Kidney tubule cell (primary cell): ENCODE measurements at places on chromosomes 12 and 14.

- no peak for DNase-seq
These were observed 67.8 kb downstream of the PELI2 start for GRCh38 chr14:56185992-56186391.

DNA sequence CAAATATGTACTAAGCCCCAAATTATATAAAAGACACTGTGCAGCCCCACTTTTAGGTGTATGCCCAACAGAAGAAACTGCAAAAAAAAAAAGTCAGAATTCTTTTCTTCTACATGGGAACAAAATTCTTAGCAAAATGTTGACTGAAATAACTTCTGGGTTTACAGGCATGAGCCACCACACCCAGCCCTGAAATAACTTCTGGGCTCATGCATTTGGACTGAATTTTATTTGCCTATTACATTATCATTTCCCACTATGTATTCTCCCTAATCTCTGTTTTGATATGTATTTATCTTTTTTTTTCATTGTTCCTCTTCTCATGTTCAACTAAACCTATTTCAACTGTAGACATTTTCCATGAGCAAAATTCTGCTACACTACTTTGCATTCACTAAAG is 169.2 kb downstream of the GRIN2B start:
- DNase-seq = no peak

DNA sequence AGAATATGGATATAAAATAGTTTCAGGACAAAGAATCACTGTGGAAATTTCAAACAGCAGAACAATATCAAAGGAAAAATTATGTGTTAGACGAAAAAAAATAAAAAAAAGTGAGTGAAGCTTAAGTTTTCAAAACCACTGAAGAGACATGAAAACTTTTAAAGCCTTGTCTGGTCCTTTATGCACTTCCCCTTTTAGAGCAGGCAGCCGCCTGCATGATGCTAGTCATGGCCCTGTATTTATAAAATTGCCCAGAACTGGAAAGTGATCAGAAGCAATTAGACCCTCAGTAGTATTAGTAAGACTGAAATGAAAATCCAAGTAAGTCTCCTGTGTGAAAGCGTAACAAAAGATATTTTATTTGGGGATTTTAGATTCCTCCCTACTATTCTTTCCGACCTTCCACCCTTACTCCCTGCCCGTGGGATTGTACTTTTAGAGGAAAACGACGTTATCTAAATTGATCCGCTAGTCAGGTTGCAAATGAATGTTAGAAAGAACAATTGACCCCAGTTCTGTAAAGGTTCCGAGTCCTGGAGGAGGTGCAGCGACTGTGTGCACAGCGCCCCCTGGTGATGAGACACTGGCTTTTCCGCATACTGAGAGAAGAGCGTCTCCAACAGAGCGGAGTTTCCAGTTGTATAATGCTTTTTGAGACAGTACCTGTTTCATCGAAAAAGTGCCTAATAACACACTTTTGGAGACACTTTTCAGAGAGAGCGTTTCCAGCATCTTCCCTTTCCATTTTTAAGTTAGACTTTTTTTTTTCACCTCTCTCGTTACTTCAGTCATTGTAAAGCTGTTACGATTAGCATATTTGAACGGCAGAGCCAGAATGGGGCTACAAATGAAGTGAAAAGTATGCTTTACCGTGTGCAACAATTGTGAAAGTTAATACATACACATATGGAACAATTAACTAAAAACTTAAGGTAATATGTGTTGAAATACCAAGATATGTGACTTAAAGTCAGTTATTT is 12.4 kb downstream of the MGST1 start:
- DNase-seq = peak; percentile 60

DNA sequence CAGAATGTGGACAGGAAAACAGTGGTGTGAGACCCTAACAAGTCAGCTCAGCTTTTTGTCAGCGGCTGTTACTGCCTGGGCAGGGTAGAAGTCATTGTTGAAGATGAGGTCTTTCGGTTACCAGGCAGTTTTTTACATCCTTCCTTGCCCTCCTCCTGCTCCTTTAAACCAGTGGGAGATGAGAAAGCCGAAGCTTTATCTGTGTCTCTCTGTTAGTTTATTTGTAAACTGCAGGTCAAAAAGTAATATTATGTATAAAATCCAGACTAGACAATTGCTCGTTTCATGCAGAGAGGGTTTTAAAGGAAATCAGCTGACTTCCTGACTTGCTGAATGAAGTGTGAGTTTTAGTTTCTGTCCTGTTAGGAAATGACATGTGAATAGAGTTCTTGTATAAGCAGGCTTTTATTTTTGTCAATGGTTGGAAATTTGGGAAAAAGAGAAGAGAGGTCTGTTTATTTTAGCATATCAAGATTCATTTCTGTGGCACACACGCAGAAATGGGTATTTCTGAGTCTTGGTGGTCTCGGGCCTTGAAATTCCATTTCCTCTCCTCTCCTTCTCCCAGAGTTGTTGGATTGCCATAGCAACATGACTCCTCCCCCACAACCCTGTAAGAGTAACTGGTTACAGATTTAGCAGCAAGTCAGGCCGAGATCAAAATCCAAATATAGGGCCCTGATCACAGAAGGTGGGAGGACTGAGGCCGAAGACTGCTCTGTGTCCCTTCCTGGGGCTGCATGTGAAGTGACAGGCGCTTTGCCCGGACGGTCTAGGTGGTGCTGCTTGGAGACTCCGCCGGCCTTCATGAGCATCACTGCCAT is 60.8 kb downstream of the SAMD4A start:
- peak; percentile 57 for DNase-seq

GRCh38 chr12:79059557-79059956 is 195.0 kb downstream of the SYT1 start:
- DNase-seq = no peak

DNA sequence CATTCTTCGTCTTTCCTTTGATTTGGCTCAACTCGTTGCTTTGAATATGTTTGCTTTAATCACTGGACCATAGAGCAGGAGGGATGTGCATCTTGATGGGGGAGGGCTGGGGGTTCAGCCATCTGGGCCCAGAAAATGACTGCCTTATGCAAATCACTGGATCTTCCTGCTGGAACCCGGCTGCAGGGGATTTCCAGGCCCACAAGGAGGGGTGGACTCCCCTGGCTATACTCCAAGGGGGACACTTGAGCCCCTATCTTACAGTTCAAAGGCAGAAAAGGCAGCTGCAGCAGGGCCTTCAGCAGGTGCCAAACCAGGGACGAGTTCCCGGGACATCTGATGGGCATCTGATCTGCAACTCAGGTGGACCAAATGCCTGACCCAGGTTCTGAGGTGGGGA is 122.5 kb downstream of the DICER1 start:
- no peak for DNase-seq

GRCh38 chr12:89943463-89943862 is 234.8 kb upstream of the ATP2B1 start:
- no peak for DNase-seq

DNA sequence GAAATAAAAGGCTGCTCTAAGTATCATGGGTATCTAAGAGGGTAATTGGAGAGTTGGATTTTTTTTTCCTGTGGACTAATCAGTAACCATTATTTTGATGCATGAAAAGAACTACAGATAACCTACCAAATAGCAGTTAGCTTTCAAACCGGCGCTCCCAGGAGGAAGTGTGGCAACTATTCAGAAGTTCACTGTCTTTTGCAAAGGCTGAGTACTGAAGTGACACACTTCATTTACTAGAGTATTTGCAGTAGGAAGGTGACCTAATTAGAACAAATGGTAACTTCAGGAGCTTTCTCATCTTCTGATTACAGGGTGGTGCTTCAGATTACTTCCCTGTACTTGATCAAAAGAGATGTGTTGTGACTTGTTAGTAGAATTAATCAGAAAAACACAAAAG is 87.7 kb downstream of the PELI2 start:
- peak; percentile 53 for DNase-seq

DNA sequence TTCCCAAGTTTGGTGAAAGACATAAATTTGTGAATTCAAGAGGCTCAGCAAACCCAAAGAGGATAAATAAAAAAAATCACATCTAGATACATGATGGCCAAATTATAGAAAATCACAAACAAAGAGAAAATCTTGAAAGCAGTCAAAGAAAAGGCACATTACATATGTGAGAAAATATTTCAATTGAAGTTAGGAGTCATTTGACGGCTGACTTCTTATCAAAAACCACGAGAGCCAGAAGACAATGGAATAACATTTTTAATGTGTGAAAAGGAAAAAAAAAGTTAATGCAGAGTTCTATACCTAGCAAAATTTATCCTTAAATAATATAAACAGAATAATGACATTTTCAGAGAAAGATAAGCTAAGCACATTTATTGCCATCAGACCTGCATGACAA is 307.0 kb downstream of the C12orf75 start:
- DNase-seq = no peak

GRCh38 chr12:100433701-100434100 is 40.0 kb upstream of the NR1H4 start:
- DNase-seq = no peak

DNA sequence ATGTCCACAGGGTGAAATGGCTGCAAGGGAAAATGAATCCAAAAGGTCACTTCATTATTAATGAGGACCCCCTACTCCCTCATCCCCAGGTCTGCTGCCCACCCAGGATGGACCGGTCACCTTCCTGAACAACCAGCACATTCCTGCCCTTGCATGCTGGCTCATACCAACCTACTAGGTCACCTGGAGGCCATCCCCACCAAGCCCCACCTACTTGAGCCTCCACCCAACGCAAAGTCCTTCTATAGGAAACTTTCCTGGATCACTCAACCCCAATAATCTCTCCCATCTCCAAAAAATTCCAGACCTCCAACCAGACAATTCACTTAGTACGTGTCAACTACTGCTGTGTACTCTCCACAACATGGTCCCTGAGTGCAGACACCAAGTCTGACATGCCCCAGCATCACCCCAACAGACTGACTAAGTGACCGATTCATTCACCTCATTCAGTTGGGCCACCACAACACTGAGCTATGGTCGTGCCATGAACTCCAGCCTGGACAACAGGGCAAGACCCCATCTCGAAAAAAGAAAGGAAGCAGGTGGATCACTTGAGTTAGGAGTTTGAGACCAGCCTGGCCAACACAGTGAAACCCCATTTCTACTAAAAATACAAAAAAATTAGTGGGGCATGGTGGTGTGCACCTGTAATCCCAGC is 18.1 kb downstream of the CLMN start:
- no peak for DNase-seq

DNA sequence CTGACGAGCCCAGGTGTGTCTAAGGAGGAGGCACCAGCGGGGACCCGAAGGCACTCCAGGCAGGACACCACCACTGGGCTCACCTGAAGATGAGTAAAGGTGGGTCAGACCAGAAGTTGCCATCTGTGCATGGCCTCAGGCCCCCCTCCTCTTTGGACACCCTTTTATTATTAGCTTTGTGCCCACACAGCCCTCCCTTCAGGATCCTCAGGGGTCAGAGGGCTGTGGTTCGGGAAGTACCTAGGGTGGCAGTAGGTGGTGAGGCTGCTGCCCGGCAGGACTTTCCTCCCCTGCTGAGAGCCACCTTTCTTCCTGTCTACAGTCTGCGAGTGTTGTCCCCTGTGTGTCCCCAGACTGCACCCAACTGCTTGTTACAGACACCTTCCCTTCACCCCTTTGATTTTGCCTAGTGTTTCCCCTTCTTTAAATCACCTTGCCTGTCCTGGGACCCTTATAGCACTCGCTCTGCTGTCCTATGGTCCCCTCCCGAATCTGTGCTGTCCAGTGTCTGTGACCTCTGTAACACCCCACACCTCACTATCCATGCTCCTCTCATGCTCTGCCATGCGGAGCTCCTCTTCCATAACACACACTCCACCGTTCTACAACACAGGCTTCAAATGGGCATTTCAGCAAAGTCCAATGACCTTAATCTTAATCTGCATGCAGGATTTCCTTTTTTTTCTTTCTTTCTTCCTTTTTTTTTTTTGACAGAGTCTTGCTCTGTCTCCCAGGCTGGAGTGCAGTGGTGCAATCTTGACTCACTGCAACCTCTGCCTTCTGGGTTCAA is 25.7 kb downstream of the SOAT2 start:
- DNase-seq = no peak

DNA sequence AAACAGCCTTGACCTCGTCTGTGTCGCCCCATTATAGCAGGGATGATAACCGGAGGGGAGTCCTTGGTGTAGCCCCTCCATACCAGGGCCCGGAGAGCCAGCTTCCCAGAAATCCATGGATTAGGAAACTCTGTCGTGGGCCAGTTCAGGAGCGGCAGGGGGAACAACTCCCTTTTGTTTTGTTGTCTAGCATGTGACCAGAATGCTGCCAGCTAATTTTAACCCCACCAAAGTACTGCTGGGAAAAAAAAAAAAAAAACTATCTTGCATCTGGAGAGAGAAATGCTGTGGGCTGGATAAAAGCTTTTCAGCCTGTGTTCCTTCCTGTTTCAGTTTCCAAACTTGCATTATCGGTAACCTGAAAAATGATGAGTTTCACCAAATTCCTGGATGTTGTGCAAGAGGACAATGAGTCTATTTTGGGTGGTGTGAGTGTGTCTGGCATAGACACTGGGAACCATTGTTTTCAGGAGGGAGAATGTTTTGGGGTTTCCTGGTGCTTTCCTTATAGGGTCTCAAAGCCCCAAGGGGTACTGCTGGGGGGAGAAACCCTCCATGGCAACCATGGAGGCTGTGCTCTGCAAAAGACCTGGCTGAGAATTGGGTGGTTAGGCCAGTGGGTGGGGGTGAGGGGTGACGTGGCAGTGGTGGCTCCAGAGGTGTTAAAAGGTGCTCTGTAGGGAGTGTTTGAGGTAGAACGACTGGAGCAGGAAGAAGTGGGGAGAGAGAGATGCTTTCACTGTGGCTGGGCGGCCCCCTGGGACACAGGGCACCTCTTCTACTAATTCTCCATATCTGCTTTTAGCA is 14.9 kb upstream of the IRF2BPL start:
- DNase-seq = peak; percentile 71

GRCh38 chr12:119319638-119320037 is 14.9 kb upstream of the CCDC60 start:
- no peak for DNase-seq

DNA sequence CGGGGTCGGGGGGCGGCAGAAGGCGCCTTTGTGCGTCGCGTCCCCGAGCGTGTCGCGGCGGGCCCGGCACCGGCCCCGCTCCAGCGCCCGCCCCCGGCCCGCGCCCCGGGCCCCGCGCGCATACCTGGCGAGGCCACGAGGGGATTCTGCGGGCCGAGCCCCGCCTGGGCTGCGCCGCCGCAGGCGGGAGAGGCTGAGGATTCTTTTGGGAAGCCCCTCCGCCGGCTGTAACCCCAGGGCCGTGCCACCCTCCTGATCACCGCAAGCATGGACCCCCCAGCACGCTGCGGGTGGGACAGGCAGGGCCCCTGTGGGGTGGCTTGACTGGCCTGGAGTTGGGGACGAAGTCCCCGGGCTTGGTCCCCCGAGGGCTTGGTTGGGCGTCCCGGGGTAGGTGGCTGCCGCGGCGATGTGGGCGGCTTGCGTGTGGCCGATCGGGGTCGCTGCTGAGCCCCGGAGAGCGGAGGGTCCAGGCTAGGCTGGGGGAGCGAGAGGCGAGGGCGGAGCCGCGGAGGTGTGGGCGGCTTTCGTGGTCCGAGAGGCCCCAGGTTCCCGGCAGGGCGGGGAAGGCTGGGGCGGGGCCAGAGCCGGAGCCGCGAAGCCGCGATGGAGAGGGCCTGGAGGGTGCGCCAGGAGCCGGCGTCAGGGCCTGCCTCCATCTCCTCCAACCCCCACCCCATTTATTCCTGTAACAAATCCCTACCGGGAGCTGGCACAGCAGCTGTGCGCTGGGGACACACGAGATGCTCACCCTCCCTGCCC is 28.4 kb upstream of the GPR132 start:
- peak; percentile 88 for DNase-seq

- no peak for DNase-seq
These were observed 49.5 kb downstream of the ADIPOR2 start for GRCh38 chr12:1740161-1740948.

- no peak for DNase-seq
These were observed 113.0 kb downstream of the FOXG1 start for GRCh38 chr14:28879573-28879996.
